Left colon (tissue), 2 donors: ENCODE measurements at places on chromosomes 3 and 15. TPM values are rescaled to one million over a fixed set of nuclear protein-coding genes. Genes with fewer than 3 reads are reported as not detected.

Gene SYNPR
- total RNA-seq = 0.15 TPM

DNA sequence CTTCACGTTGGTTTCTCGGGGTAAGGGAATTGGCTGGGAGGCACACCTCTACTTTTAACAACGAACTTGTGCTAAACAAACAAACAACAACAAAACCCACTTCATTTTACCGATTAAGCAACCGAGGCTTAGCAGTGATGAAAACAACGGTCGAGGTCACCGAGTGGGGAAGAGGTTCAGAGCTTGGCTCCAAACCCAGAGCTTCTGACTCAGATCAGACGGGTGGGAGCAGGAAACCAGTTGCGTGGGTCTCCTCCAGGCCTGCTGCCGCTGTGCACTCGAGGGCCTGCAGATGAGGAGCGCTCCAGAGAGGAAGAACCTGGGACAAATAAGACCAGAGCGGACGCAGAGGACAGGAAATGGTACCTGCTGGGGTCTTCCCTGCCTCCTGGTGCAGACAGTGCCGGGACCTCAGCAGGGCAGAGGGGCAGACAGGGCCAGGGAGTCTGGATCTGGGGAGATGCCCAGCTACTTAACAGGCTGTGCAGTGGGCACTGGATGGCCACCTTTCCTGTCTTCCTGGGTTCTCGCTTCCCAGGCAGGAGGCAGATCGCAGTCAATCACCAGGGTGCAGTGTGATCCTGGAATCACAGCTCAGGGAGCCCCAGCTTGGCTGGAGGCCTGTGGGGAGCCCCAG, 99.0 kb upstream of the MEF2A start:
- no peak for DNase-seq

Gene GRAMD2A
- total RNA-seq = 1.0 TPM

GRCh38 chr3:119468041-119468440, 722 bp upstream of the POGLUT1 start:
- DNase-seq = no peak

GRCh38 chr15:29115093-29115991, 154.3 kb downstream of the NSMCE3 start:
- no peak for DNase-seq

Gene KNG1
- total RNA-seq = 3.6 TPM

DNA sequence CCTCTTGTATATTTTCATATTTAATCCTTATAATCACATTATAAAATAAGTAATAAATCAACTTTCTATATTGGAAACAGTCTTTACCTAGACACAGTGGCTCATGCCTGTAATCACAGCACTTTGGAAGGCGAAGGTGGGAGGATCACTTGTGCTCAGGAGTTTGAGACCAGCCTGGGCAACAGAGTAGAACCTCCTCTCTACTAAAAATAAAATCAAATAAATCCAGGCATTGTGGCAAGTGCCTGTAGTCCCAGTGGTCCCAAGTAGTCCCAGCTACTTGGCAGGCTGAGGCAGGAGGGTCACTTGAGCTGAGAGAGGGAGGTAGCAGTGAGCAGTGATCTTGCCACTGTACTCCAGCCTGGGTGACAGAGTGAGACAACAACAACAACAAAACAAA, 975.1 kb downstream of the ROBO1 start:
- no peak for DNase-seq

Gene GPR149
- total RNA-seq = not detected

Gene EPHB3
- 29.2 TPM for total RNA-seq

- no peak for DNase-seq
Observed at GRCh38 chr3:55163421-55163820, 235.6 kb upstream of the LRTM1 start.

- no peak for DNase-seq
Observed at GRCh38 chr15:74226761-74227540, 9.2 kb upstream of the CCDC33 start.

Gene TIMP4
- total RNA-seq = 3.8 TPM
